ENCODE measurements at places on chromosomes 4 and X.

DNA sequence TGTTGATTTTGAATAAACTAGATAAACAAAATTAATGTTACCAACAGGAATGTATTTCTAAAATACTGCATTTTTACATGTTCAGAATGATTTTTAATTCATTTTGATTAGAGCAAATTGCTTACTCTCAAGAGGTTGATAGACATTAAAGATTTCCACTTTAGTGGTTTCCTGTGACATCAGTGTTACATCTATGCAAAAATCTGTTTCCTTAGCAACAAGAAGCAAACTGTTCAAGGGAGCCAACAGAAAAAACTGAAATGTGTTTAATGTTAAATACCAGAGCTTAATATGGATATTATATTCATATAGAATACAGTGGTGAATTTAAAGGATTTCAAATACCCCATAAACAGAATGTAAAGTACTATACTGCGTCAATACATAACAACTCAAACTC is 277.8 kb downstream of the GABRG1 start:
- DNase-seq: no peak

DNA sequence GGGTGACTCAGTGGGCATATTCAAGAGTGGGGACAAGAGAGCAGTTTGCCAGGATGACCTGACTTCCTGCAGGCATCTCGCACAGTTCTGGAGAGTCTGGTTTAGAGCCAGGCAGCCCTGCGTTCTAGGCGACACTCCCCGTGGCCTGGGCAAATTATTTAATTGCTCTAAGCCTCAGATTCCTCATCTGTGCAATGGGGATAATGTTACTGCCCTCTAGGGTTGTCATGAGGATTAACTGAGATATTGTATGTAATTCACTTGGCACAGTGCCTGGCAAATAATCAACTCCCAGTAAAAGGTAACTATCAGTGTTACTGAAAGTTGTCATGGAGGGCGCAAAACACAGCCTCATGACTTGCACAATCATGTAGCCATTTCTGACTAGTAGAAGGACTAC is 48.8 kb upstream of the PITX2 start:
- no peak for DNase-seq

- DNase-seq: no peak
Observed at GRCh38 chrX:2224597-2225235, 276.1 kb downstream of the DHRSX start.

DNA sequence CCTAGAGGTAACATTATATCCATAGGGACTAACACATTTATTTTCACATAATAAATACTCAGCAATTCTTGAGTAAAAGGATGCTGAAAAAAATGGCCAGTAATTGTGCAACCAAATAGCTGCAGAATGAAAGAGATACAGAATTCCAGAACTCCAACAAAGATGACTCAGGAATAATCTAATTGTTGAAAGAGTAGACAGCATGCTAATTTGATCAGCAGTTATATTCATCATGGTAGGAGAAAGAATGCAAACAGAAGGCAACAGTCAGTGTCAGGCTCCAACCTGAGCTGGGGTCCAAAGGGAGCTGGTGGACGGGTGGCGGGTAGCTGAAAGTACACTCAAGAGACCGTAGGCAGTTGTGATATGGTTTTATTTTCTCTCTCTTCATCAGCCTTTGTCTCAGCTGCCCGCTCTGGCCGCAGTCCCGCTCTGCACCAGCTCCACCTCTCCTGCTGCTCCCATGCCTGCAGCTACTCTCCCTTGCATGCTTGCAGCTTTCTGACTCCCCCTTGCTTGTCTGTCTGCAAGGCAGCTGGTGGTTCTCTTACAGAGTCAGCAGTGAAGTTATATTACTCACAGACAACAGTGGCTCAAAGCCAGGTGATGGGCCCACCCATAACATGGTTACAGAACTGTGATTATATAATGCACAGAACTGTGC is 1150.1 kb downstream of the STIM2 start:
- no peak for DNase-seq

DNA sequence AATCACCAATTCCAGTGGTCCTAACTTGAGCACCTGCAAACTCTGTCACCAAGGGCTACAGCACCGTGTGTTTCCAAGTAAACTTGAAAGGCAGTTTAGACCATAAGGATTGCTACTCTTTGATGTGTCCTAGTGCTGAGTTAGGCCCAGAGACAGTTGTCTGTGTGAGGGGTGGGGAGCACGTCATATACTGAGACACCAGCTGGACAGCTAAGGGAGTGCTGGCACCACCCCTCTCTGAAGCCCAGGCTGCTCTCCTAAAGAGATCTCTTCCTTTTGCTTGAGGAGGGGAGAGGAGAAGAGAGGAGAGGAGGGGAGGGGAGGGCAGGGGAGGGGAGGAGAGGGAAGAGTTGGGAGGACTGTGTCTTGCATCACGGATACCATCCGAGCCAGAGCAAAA is 218.7 kb upstream of the TACR3 start:
- no peak for DNase-seq

GRCh38 chrX:73267206-73267605 is 52.6 kb upstream of the NAP1L2 start:
- no peak for DNase-seq

- DNase-seq: no peak
Observed at GRCh38 chrX:9937761-9938160, 29.4 kb upstream of the CLDN34 start.

DNA sequence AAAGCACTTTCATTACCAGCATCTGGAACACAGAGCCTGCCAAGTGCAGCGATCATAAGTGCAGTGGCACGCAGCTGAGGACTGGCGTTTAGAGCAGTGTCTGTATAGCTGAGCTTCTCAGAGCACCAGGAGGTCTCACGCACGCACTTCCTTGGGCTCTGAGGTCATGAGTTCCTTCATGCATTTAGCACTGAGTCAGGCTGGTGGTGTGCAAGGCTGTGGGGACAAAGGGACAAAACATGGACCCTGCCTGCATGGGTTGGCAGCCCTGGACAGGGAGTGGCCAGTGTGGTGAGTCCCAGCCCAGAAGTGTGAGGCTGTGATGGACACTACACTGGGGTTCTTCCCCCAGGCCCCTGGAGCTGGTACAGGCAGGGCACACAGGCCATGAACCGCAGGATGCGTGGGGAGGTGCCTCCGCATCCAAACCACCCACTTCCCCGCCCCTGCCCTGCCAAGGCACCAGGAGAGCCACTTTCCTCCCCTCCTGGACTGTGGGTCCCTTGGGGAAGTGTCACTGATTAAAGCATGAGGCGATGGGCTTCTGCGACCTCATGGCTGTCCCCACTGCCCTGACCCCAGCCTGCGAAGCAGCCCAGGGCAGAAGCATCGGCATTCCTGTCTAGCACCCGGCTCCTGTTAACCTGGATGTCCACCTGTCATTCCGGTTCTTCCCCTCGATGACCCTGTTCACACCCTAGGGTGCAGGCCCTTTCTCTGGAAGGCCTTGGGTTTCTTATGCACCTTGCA is 37.2 kb upstream of the GPR78 start:
- DNase-seq: no peak

- no peak for DNase-seq
Observed at GRCh38 chr4:186932631-186933187, 209.1 kb upstream of the FAT1 start.

GRCh38 chrX:123749643-123750042 is 16.8 kb upstream of the THOC2 start:
- DNase-seq: no peak

GRCh38 chr4:104206784-104207183 is 287.9 kb downstream of the CXXC4 start:
- DNase-seq: no peak

GRCh38 chrX:5305452-5305851 is 923.2 kb downstream of the NLGN4X start:
- no peak for DNase-seq

DNA sequence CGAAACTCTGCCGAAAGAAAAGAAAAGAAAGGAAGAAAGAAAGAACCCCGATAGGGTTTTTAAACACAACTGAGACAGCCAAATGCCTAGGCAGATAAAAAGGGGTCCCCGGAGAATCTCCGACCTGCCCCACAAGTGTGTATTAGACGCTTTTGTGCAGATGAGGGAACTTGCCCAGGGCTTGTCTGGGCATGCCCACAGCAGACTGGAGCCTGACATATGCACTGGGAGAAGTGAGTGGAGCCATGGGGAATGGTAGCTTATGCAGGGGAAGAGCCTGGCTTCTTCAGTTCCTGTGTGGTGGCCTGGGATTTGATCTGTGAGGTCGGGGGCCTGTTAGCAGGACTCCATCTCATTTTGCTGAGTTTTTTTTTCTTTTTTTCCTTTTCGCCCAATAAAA is 199.0 kb downstream of the GPC3 start:
- DNase-seq: no peak

DNA sequence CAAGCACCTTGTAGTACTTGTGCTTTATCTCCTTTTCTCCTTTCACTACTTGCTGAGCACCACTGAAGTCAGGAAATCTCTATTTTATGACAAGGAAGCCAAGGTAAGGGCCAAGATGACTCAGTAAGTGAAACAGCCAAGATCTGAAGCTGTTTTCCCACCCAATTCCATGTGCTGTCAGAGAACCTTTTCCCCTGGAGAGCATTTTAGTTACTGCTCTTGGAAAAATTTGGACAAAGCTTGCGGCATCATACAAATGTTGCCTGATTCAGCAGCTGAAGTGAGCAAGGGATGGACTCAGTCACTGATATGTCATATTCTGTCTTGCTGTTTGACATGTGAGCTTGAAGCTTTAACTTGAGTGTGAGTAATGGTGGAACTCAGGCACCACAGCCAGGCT is 391.4 kb downstream of the RAB28 start:
- no peak for DNase-seq

GRCh38 chr4:100842856-100843255 is 325.0 kb upstream of the EMCN start:
- DNase-seq: no peak

GRCh38 chr4:185128272-185129119 is 14.6 kb upstream of the SLC25A4 start:
- peak; percentile 23 for DNase-seq

GRCh38 chr4:2570551-2571222 is 34.2 kb downstream of the FAM193A start:
- DNase-seq: no peak

GRCh38 chrX:24243692-24244091 is 70.2 kb downstream of the SUPT20HL2 start:
- DNase-seq: no peak

DNA sequence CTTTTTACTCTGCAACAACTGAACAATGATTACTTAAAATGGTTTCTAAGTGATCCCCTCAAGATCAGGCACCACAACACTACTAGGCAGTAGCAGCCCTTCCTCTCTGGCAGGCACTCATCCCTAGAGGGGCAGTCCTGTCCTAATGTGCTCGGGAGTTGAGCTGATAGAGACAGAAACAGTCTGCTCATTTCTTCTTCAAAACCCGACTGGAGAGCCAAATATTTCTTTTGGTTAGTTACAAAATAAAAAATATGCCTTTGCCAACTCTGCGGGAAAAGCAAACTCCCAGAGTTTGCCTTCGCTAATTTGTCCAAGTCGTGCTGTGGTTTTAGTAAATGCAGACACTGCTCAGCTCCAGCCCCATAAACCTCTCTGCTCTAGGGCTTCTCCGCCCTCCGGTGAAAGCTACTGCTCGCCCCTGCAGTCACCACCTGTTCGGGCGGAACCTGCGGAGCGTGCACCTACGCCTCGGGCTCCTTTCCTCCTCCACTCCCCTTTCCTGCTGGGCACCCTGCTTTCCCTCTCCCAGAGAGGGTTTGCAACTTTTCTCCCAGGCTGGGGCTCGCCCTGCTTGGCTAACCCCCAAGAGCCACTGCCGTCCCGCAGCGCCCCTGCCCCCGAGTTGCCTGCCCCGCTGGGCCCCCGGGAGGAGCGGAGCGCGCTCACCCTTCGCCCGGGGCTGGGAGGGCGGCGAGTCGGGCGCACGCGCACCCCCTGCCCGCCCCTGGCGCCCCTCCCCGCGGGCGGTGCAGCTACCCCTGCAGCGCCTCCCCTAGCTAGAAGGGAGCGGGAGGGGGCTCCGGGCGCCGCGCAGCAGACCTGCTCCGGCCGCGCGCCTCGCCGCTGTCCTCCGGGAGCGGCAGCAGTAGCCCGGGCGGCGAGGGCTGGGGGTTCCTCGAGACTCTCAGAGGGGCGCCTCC is at the start of gene NPNT:
Gene NPNT, plus strand, starts transcription at position 812 of the 923 bp plus-strand sequence. CDS start 182 bp downstream, outside the sequence.
- DNase-seq: no peak

GRCh38 chrX:43456063-43456462 is 200.0 kb upstream of the MAOA start:
- DNase-seq: no peak

GRCh38 chr4:168337550-168337940 is 19.0 kb upstream of the DDX60 start:
- DNase-seq: no peak

DNA sequence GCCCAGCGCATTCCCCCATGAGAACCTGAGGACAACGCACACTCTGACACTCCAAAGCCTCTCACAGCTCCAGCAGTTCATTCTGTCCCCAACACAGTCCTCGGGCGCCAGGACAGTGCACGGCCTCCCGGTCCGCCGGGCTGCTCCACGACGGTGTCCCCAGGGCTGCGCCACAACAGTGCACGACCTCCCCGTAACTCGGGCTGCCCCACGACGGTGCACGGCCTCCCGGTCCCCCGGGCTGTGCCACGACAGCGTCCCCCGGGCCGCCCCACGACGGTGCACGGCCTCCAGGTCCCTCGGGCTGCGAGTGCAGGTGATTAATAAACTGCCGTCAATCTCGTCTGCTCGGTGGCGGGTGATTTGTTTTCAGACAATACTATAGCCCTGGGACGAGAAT is 585.1 kb upstream of the FRG1 start:
- DNase-seq: no peak

DNA sequence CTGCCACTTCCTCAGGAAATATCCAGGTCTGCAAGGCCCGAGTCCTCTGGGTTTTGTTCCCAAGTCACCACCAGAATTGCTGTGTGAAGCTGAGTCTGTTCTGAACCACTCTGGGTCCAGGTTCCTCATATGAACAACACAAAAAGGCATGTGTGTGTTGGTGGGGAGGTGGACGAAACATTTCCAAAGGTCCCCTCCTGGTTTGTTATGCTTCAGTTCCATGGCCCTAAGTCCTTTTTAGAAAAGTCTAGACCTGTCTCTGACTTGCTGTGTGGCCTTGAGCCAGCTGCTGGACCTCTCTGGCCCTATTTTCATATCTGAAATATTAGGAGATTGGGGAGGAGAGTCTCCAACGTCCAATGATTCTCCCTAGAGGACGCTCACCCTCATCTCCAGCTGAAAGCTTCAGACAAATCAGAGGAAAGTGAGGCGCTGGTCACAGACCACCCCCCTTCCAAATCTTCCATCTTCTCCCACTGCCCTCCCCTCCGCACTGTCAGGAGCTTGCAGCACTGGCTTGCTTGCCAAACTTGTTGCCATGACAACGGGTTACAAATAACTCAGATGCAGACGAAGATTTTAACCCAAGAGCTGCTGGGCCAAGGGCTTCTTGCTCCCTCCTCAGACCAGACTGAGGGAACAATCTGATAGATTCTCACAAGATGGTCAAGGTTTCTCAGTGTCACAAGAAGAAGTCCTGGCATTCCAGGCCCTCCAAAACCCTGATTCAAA is 64.5 kb downstream of the SMC1A start:
- no peak for DNase-seq

DNA sequence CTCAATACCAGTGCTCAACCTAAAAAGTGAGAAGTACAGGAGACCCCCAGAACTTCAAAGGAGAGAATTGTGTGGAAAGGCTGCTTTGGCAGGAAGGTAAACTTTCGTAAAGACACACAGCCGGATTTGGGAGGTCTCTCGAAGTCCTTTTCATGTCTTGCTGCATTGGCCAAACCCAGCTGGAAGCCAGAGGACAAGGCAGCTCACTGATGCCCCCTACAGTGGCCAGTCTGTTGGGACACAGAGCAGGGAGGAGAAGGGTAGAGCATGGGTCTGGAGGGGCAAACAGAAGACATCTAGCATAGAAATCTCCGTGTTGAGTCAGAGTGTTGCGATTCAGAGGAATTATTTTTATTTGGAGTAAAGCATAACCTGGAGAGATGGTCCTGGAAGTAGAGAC is 198.9 kb downstream of the ANK2 start:
- DNase-seq: no peak

- DNase-seq: no peak
Observed at GRCh38 chr4:2272026-2272827, 10.3 kb upstream of the MXD4 start.

Data from T-helper 1 cell (primary cell).